ENCODE measurements at places on chromosomes 12 and 14.

GRCh38 chr14:38238332-38238731 is 17.6 kb downstream of the CLEC14A start:
- peak; percentile 61 for DNase-seq

GRCh38 chr14:100282766-100283419 is 23.4 kb downstream of the SLC25A29 start:
- no peak for DNase-seq

GRCh38 chr12:100138803-100139098 is 3.9 kb downstream of the BLTP3B start:
- no peak for DNase-seq

GRCh38 chr12:58349161-58349560 is 407.8 kb downstream of the ATP23 start:
- DNase-seq, result no peak

DNA sequence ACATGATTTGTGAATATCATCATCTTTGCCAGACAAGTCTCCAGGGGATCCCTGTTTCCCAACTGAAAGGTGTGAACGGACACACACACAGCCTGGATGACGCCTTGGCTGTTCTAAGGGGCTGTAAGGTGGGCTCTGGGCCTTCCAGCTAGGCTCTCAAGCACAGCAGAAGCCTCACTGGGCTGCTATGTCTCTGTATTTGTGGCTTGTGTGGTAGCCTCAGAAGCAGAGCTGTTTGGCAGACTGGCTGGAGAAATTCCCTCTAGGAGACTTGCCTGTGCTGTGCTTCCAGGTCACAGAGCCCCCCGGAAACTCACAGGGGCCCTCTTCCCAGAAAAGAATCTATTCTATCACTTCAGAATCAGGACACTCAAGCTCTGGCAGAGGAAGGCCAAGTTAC is 21.4 kb downstream of the OTUB2 start:
- no peak for DNase-seq

- no peak for DNase-seq
These were observed 250.9 kb upstream of the PELI2 start for GRCh38 chr14:55867311-55867710.

All from EL (cell line).